ENCODE measurements at places on chromosomes 7 and 10.

- no peak for DNase-seq
Observed at GRCh38 chr10:77784856-77785255, 141.7 kb downstream of the DLG5 start.

- DNase-seq = no peak
Observed at GRCh38 chr10:11147722-11148121, 130.1 kb downstream of the CELF2 start.

DNA sequence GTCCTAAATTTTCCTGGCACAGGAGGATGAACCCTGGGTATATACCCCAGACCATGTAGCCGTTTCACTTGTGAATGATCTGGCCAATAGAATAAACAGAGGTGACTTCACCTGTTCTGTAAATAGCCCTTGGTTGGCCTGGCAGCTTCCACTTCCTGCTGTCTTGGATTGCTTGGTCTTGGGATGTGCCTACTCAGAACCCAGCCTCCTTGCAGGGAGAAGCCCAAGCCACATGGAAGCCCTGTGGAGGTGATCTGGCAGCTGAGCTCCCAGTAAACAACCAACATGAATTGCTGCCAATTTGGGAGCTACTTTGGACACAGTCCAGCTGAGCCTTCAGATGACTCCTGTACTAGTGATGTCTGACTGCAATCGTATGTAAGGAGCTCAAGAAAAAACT is 4.8 kb upstream of the RAPGEF5 start:
- peak; percentile 89 for DNase-seq

DNA sequence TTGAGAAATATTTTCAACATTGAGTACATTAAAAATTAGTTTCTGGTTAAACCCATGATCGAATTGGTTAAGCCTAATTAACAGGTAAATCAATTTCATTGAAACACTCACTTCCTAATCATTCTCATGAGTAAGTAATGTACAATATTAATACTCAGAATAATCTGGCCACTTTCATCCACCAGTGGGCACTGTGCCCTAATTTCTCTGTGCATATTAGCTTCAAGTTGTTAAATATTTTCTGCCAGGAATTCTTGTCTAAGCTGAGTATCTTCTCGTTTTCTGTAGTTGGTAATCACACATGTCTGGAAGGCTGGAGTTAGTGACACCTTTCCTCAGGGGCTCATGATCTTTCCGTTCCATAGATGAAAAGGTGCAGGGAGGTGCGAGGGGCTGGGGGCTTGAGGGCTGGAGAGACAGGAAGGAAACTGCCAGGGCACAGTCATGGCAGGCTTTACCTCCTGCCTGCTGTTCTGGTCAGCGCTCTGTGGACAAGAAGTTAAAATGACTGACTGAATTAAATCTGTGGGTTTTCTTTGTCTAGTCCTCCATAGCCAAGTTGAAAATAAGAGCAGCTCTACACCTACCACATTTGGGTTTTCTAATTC is 71.9 kb downstream of the WIPF3 start:
- peak; percentile 51 for DNase-seq

- DNase-seq = peak; percentile 56
Observed at GRCh38 chr7:27921081-27921836, 181.3 kb downstream of the TAX1BP1 start.

DNA sequence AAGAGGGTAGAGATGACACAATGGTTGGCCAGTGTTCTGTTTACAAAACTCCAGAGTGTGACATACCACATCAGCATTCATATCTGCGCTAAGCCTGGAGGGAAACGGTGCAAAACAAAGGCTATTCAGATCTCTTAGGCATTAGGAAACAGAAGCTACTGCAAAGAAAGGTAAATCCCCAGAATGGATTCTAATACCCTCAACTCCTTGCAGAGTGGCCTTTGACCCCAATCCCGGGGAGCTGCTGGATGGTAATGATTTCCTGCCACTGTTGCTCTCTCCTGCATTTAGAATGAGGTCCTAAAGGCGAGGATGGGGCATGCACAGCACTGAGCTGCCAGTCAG is 65.2 kb downstream of the AOAH start:
- peak; percentile 31 for DNase-seq

- DNase-seq = no peak
Observed at GRCh38 chr7:158856883-158857668, 718 bp downstream of the DYNC2I1 start.

- DNase-seq = no peak
Observed at GRCh38 chr7:124989911-124990310, 60.3 kb upstream of the POT1 start.

DNA sequence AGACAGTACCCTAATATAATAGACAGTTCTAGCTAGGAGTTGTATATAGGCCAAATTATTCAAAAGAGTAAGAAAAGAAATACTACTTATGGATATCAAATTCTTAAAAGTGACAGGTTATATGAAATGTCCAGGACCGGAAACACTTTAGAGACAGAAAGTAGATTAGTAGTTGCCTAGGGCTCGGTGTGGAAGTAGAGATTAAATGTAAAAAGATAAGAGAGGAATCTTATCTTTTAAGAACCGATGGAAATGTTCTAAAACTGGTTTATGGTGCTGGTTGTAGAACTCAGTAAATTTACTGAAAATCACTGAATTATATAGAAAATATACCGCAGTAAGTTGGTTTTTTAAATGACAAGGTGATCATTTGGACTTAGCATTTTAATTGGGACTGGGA is 147.5 kb upstream of the ASAH2 start:
- no peak for DNase-seq

GRCh38 chr10:91514787-91515186 is 104.6 kb downstream of the HECTD2 start:
- DNase-seq = no peak

DNA sequence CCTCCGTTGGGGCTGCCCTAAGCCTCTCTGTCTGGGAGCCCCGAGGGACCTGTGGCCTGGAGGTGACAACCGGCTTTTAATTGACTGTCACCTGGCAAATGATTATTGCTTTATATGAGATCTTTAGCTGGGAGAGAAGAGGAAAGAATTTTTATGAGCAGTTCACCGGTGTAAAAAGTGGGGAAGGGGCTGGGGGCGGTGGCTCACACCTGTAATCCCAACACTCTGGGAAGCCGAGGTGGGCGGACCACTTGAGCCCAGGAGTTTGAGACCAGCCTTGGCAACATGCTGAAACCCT is 2.6 kb upstream of the COX19 start:
- no peak for DNase-seq

DNA sequence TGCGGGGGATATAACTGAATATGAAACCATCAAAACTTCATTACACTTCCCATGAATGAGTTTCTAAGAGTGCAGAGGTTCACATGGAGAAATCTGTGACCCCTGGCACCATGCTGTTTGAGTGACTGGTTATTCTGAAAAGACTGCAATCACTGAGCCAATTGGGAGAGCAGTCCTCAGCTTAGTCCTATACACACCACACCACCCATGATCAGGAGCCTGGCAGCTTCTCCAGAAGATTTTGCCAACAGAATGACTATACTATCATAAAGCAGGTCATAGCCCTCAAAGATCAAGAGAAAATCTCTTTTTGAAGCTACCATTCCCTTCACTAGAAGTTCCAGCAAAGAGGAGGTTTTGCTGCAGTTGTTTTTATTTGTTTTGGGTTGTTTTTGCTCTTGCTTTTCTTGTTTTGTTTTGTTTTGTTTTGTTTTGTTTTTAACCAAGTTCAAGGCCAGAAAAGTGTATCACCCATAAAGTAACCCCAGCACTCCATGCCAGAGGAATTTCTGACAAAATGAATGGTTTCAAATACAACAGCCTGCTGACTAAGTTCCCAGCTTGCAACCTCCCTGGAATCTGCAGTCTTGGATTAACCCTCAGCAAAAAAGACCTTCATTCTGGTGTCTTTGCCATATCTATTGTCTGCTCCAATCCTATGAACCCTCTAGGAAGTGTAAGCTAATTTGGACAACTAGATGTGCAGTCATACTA is 19.7 kb upstream of the HGF start:
- no peak for DNase-seq

DNA sequence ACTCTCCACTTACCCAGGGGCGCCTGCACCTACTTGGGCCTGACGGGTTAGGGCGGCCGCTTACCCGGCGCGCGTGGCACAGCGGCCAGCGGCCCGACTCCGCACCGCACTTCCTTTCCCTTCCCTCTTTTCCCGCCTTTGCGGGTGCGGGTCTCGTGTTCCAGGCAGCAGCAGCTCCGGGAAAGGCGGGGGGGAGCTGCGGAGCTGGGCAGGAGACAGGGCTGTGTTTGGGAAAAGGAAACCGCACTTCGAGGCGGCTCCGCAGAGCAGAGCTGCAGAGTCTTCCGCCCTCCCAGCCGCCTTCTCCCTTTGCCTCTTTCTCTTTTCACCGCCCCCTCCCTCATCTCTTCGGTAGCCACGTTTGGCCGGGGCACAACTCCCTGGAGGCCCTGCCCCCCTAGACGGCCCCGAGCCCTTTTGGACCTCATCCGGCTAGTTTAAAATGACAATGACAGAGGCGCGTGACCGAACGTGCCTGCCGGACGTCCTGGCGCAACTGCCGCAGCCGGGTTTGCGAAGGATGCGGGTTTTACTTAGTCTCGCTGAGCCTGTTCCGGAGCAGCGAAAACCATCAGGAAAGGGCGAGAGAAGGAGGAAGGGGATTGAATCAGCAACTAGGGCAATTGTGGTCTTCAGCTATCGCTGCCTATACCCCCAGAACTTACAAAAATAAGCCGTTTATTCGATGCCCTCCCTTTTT is 7.9 kb upstream of the PAX2 start:
- no peak for DNase-seq

GRCh38 chr10:119680050-119680449 is 28.9 kb downstream of the BAG3 start:
- no peak for DNase-seq

DNA sequence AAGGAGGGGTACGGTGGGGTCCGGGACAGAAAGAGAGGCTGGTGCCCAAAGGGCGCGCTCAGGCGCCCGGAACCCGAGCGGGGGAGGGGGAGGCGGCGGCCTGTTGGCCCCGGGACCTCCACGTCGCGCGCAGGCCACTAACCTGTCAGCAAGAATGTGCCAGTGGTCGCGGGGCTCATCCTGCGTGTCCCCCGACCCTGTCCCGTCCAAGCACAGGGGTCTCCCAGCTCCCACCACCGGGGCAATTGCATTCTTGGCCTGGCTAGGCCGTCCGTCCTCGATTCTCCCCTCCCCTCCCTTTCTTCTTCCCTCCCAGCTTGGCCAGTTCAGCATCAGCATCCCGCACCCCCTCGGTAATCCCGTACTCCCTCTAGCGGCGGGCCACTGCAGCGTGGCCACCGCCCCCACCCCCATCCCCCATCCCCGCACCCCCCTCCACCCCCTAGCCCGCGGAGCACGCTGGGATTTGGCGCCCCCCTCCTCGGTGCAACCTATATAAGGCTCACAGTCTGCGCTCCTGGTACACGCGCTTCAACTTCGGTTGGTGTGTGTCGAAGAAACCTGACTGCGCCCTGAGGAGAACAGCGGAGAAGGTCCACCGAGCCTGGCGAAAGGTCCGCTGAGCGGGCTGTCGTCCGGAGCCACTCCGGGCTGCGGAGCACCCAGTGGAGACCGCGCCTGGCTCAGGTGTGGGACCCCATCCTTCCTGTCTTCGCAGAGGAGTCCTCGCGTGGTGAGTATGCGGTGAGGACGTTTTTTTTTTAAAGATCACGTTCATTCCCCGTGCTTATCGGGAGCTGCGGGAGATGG is at the start of gene SGCE:
Gene SGCE (minus strand): TSS at position 286 of the 810 bp plus-strand sequence. CDS start 35 bp downstream, at position 251.
- peak; percentile 76 for DNase-seq

- DNase-seq = no peak
Observed at GRCh38 chr10:32253276-32253675, 93.7 kb downstream of the EPC1 start.

GRCh38 chr10:21514818-21515351 is 10.6 kb downstream of the SKIDA1 start:
- no peak for DNase-seq

- DNase-seq = no peak
Observed at GRCh38 chr7:45027774-45028114, 27.7 kb downstream of the CCM2 start.

GRCh38 chr7:85508642-85509410 is 322.0 kb upstream of the SEMA3D start:
- no peak for DNase-seq

DNA sequence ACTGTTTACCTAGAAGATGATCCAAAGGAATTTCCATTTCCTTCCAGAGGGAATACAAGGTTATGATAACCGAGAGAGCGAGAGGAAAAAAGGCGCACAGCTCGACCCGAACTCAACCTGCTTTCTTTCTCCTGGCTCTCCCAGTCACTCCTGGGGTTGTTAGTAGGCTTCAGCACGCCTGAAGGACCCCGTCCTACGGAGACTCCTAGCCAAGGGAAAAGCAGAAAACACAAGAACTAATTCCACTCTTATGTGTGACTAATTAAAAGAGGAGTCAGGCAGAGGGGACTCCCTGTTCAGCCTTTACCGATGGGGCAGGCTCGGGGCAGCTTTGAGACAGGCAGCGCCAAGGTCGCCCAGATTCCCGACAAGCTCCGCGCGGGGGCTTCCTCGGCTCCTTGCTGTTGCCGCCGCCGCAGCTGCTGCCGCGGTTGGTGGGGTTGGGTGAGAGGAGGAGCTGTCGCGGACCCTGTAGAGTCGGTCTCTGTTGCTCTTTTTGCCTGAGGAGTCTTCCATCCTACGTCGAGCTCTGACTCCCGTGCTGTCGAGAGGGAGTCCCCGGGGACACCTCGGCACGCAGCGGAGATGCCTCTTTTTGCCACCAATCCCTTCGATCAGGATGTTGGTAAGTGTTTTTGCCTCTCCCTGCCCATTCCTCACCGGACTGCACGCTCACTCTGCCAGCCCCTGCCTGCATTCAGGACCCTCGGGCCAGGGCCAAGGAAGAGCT is at the start of gene STAM:
Gene STAM (plus strand): TSS at position 397 of the 730 bp plus-strand sequence. CDS start 189 bp downstream, at position 586.
- DNase-seq = peak; percentile 80

DNA sequence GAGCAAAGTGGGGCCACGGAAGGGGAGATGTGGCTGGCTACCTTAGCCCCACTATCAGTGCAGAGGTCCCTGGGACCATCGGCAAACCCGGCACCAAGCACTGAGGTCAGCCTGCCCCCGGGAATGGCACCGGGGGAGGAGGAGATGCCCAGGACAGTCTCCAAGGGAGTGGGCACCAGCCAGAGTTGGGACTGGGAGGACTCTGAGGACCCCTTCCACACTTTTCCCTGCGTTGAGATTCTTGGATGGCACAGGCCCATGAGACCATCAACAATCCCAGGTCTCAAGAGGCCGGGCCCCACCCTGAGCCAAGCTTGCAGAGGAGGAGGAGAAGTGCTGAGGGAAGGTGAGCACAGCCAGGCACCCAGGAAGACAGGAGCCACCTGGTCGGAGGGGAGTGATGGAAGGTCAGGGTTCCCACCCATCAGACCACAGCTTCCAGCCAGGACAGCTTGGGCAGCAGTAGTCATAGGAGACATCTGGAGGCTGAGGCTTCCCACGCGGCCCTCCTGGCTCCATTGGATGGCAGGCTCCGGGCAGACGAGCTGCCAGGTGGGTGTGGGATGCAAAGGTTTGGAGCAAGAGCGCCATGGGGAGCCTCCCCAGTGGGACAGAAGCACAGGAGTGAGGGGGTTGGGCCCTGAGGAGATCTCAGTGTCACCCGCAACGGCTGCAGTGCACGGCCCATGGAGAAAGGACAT is 2.6 kb upstream of the OPN4 start:
- no peak for DNase-seq

GRCh38 chr10:93916257-93917063 is 22.7 kb downstream of the SLC35G1 start:
- no peak for DNase-seq

- peak; percentile 60 for DNase-seq
Observed at GRCh38 chr10:114623661-114624294, 34.3 kb downstream of the ABLIM1 start.

- DNase-seq = no peak
Observed at GRCh38 chr7:100840470-100841100, 11.9 kb upstream of the SLC12A9 start.
